ENCODE measurements at places on chromosomes 6 and 20. TPM values are rescaled to one million over a fixed set of nuclear protein-coding genes. Genes with fewer than 3 reads are reported as not detected.

TMEM63B gene
- 28.6 TPM for total RNA-seq

ADISSP gene
- 38.9 TPM for total RNA-seq

DNA sequence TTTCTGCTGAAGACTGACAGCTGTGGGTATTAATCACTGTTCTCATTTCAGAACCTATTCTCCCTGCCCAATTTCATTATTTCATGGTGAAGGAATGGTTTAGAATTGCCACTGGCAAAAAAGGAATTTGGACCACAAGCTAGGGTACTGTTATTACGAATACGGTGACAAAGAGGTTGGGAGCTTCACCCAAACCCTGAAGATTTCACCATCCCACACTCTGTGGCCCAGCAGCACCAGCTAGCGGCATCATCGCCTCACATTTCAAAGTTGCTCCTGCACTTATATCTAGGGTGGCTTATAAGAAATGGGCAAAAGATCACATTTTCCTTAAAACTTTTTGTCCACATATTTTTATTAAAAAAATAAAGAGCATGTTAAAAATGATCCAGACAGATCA, 236.1 kb downstream of the SYNDIG1 start:
- no peak for DNase-seq

GRCh38 chr6:157631412-157631811, 191.6 kb upstream of the SNX9 start:
- DNase-seq = no peak

DNA sequence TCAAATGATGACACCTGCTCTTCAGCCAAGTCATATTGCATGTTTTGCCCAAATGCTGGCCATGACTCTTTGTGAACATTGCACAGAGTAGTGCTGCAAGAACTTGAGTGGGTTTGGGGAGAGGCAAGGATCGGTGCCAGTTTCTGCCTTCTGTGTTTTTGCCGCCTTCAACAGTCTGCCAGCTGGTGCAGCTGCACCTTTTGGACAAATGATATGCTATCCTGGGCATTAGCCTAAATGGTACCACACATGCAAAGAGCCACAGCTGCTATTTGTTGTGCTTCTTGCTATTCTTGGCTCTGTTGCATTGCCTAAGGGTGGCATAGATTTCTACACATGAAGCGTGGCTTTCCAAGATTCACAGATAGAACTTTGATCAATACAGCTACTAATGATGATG, 189.0 kb upstream of the CCN2 start:
- no peak for DNase-seq

DNA sequence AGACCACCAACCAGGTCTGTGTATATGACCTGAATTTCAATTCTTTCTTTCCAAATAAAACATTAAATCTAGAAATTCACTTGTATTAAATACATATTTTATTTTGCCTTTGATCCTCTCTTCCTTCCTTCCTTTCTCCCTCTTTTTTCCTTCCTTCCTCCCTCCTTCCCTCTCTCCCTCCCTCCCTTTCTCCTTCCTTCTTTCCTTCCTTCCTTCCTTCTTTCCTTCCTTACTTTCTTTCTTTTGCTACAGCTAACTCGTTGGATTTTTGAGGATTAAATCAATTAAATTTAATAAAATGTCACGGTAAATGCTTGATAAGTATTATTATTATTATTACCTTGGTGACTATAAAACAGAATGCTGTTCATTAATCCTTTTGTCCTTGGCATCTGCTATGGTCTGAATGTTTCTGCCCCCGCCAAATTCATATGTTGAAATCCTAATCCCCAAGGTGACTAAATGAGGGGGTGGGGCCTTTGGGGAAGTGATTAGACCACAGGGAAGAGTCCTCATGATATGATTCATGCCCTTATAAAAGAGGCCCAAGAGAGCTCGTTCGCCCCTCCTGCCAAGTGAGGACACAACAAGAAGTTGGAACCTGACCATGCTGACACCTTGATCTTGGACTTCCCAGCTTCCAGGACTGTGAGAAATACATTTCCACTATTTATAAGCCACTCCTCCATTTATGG, 67.6 kb upstream of the BTBD3 start:
- peak; percentile 51 for DNase-seq

DNA sequence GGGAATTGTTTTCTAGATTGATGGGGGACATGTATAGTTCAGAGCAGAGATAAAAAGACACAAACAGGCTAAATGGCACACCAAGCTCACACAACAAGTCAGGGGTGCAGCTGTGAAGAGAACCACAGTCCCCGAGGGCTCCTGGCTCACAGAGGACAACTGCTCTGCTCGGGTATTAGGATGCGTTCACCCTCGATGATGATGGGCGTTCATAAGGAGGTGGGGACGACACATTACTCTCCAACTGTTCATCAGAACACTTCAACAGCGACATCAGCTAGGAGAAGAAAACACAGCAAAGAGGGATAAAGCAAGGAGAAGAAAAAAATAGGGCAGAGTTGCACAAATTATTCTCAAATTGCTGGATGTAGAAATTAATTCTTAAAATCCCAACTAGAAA, 174.8 kb upstream of the RREB1 start:
- DNase-seq = no peak

All from H4 (cell line).